Transverse colon (tissue), 4 donors: ENCODE measurements at places on chromosomes 2 and 18. TPM values are rescaled to one million over a fixed set of nuclear protein-coding genes. Genes with fewer than 3 reads are reported as not detected.
A peak's percentile ranks its signal among the peaks of the same experiment; 100 is the strongest.

- H3K4me1 ChIP-seq: peaks cover 26% of the 10 kb centered on the region
These were observed 14.7 kb downstream of the CFLAR start for GRCh38 chr2:201130524-201131186.

DNA sequence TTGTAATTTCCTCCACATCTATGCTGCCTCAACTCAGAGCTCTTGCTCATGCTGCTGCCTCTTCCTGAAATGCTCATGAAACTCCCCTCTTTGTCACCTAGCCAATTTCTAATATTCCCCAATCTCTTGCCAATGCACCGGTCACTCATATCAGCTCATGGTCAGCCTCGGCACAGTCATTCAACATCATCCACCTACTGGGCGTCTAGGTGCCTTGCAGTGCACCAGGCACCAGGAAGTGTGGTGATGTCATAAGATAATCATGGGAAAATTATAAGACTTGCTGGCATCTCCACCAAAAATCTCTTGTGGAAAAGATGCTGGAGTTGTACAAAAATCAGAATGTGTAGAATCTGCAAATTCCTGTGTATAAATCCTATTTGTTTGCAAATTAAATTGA is 52.6 kb upstream of the RAB27B start:
- H3K4me1 ChIP-seq: peaks cover 31% of the 10 kb centered on the region
- no peaks in the 10 kb centered on the region for H3K36me3 ChIP-seq
- no peak for DNase-seq
- H3K27ac ChIP-seq: peak overlapping the region; percentile 23
- H3K27me3 ChIP-seq: no peaks in the 10 kb centered on the region
- no peak overlapping the region for H3K4me3 ChIP-seq

DNA sequence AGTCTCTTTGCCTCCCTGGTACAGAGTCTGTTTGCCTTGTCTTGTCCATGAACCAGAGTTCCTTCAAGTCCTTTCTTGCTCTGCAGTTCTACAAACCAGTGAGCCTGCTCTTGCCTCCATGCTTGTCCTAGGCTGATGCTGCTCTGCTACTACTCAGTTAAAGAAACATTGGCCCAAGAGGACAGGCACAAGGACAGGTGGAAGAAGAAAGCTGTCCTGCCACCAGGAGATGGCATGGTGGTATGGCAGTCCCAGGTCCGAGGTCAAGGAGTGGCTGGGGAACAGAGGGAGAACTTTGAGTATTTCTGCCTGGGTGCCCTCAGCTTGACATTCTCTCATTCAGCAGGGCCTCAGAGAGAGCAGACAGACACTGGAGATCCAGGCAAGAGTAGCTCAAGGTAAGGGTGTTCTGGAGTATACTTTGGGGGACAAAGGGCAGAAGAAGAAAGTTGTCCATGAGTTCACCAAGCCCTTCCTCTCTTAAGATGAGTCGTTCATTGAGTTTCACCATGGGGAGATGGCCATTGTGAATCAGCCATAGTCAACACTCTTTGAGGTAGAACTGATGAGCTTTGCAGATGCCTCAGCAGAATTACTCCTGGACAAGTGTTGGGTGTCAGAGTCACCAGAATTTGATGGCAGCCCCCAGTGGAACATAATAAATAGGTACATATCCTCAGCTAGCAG is 20.4 kb downstream of the TTC32 start:
- DNase-seq: no peak
- H3K4me3 ChIP-seq: no peak overlapping the region
- no peaks in the 10 kb centered on the region for H3K4me1 ChIP-seq

GRCh38 chr2:162908567-162908966 is 70.0 kb upstream of the KCNH7 start:
- H3K27ac ChIP-seq: no peak overlapping the region
- no peaks in the 10 kb centered on the region for H3K36me3 ChIP-seq
- no peaks in the 10 kb centered on the region for H3K4me1 ChIP-seq
- no peaks in the 10 kb centered on the region for H3K27me3 ChIP-seq

- H3K27me3 ChIP-seq: no peaks in the 10 kb centered on the region
- no peak overlapping the region for H3K27ac ChIP-seq
- no peaks in the 10 kb centered on the region for H3K36me3 ChIP-seq
- no peak overlapping the region for H3K4me3 ChIP-seq
- H3K4me1 ChIP-seq: no peaks in the 10 kb centered on the region
These were observed 258.9 kb upstream of the FBXO11 start for GRCh38 chr2:48165070-48165753.

- H3K27ac ChIP-seq: peak overlapping the region; percentile 78
- no peak for DNase-seq
- no peaks in the 10 kb centered on the region for H3K36me3 ChIP-seq
- no peak overlapping the region for H3K4me3 ChIP-seq
These were observed 44.7 kb upstream of the DSC1 start for GRCh38 chr18:31207391-31207790.

DNA sequence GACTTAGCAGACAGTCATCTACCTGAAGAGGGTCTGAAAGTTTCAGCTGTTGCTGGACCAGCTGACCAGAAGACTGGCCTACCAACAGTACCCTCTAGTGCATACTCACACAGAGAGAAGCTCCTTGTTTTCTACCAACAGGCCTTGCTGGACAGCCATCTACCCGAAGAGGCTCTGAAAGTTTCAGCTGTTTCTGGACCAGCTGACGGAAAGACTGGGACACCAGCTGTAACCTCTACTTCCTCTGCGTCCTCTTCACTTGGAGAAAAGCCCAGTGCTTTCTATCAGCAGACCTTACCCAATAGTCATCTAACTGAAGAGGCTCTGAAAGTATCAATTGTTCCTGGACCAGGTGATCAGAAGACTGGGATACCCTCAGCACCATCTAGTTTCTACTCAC is 63.2 kb downstream of the ALMS1 start:
- no peaks in the 10 kb centered on the region for H3K27me3 ChIP-seq
- no peaks in the 10 kb centered on the region for H3K4me1 ChIP-seq
- no peak for DNase-seq
- no peak overlapping the region for H3K4me3 ChIP-seq

- DNase-seq: no peak
- no peaks in the 10 kb centered on the region for H3K27me3 ChIP-seq
- H3K36me3 ChIP-seq: no peaks in the 10 kb centered on the region
- H3K4me3 ChIP-seq: no peak overlapping the region
- no peak overlapping the region for H3K27ac ChIP-seq
- peaks cover 6% of the 10 kb centered on the region for H3K4me1 ChIP-seq
These were observed 83.2 kb downstream of the DDX1 start for GRCh38 chr2:15674637-15675455.

DNA sequence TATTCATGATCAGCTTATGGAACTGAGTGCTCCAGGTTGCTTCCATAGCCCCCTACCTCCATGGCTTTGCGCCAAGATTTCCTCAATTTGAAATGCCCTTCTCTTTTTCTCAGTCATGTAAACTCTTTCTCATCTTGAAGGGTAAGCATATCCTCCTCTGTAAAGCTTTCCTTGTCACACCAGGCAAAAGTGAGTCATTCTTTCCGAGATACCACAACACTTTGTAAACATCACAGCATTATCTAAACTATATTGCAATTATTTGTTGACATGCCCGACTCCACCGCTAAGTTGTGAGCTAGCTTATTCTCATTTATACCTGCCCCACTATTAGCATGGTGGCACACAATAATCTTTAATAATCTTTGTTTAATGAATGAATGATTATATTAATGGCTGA is 419.5 kb upstream of the CHST9 start:
- no peaks in the 10 kb centered on the region for H3K27me3 ChIP-seq
- no peaks in the 10 kb centered on the region for H3K4me1 ChIP-seq
- no peak overlapping the region for H3K4me3 ChIP-seq
- no peak overlapping the region for H3K27ac ChIP-seq

DNA sequence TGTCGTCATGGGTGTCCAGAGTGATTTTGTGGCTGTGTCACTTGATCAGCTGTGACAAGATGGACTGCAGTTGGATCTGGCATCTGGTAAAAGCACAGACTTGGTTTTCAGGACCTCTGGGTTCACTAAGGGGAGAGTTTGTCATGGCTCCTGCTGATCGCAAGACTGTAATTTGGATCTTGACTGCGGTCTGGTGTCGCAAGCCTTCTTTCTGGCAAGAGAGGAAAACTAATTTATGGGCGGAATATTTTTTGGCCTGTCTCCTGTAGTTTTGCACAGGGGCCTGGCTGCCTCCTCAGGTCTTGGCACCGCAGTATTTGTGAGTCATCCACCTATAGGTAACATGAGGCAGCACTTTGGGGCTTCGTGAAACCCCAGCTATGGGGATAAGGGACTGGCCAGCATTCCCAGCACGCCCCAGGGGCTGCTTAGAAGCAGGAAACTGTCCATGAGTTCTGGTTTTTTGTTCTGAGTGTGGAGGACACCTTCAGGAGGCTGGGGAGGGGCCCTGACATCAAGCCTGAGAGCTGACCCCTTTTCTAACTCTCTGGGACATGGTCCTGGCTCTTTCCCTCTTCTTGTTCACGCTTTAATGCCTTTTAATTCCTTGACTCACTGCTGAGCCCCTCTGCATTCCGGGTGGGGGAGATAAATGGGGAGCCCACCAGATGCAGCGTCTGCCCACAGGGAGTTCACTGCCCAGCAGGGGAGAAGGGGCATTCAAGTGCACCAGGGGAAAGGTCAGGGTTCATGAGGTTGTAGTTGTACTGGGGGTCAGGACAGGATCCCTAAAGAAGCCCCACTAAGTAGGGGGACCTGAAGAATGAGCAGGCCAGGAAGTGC is 12.2 kb downstream of the SH3BP4 start:
- no peaks in the 10 kb centered on the region for H3K36me3 ChIP-seq
- no peak overlapping the region for H3K27ac ChIP-seq
- no peak for DNase-seq
- no peak overlapping the region for H3K4me3 ChIP-seq
- no peaks in the 10 kb centered on the region for H3K4me1 ChIP-seq

GRCh38 chr2:26917135-26917836 is 53.2 kb upstream of the MAPRE3 start:
- H3K36me3 ChIP-seq: no peaks in the 10 kb centered on the region
- H3K4me1 ChIP-seq: no peaks in the 10 kb centered on the region
- H3K27ac ChIP-seq: no peak overlapping the region
- no peak for DNase-seq
- H3K4me3 ChIP-seq: no peak overlapping the region

DNA sequence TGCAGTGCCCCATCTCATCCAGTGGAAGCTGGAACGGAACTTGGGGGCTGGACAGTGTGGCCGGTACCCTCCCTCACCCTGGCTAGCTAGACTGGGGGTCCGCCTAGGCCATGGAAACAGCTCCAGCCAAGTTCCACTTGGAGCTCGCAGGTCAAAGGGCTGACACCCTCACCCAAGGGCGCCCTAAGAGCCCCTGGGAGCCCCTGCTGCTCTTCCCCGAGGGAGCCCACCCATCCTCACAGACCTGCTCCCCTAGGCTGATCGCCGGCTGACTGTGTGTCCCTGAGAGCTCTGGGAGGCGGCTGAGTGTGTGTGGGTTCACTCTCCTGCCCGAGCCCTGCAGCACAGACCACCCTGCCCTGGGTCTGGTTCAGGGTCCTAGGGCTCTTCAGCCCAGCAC is 118.2 kb upstream of the OTOS start:
- peak overlapping the region; percentile 51 for H3K27ac ChIP-seq
- H3K4me3 ChIP-seq: no peak overlapping the region
- no peak for DNase-seq

GRCh38 chr2:122531290-122532071 is 776.0 kb downstream of the TSN start:
- no peaks in the 10 kb centered on the region for H3K36me3 ChIP-seq
- no peaks in the 10 kb centered on the region for H3K27me3 ChIP-seq
- H3K4me3 ChIP-seq: no peak overlapping the region

DNA sequence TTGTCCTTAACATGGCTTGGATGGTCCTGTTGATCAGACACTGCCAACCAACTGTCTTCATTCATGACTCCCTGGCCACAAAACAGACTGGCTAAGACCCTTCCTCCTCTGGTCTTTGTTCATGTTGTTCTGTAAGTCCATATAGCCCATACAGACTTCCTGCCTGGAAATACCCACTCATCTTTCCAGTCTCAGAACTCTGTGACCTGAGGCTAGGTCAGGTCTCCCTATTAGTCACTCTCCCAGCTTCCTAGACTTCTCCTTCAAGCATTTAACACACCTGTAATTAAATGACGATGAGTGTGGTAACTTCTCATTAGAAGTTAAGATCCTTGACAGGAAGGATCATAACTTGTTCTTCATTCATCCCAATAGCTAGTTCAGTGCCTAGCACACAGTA is 56.3 kb downstream of the CCDC93 start:
- no peak for DNase-seq
- H3K4me1 ChIP-seq: peaks cover 8% of the 10 kb centered on the region
- H3K27ac ChIP-seq: no peak overlapping the region
- no peaks in the 10 kb centered on the region for H3K27me3 ChIP-seq

DNA sequence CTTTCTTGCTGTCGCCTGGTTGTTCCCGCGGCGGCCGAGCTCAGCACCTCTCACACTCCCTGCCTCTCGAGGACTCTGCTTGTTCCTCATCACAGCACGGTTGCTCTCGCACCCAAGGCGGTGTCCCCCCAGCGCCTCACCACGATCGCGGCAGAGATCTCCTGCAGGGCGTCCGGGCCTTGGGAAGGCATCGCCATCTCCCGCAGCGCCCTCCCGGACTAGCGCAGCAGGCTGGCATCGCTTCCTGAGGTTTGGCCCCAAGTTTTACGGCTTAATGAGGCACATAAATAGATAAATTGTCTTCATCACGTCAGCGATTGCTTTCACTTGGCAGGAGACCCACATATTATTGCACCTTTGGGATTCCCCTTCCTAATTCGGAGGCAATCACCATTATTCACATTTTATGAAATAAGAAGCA is 125.4 kb downstream of the RGPD3 start:
- peak overlapping the region; percentile 10 for H3K4me3 ChIP-seq
- peaks cover 19% of the 10 kb centered on the region for H3K27me3 ChIP-seq
- DNase-seq: peak; percentile 66
- H3K4me1 ChIP-seq: peaks cover 7% of the 10 kb centered on the region
- H3K36me3 ChIP-seq: no peaks in the 10 kb centered on the region

- no peaks in the 10 kb centered on the region for H3K4me1 ChIP-seq
- no peaks in the 10 kb centered on the region for H3K36me3 ChIP-seq
- H3K27ac ChIP-seq: no peak overlapping the region
- DNase-seq: no peak
These were observed 612.4 kb downstream of the FBXO15 start for GRCh38 chr18:73535189-73535588.

DNA sequence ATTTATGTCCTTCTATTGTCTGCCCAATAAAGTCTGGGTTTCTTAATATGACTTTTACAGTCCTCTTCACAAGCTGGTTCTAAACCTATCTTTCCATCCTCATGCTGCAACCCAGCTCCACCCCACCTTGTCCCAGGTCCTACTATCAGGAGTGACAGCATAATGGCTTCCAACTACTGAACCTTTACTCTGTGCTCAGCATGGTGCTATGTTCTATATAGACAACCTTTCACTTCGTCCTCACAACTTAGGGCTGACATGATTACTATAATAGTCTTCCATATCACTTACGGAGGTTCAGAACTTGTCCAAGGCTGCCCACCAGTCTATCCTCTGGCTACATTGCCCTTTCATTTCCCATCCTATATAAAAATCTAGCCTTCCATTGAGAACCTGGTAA is 256.8 kb downstream of the ALK start:
- DNase-seq: no peak
- no peak overlapping the region for H3K4me3 ChIP-seq
- no peaks in the 10 kb centered on the region for H3K36me3 ChIP-seq
- H3K27me3 ChIP-seq: no peaks in the 10 kb centered on the region
- H3K4me1 ChIP-seq: no peaks in the 10 kb centered on the region

CTNNA2 gene
- 0.40 TPM for total RNA-seq

LYPD6 gene
- total RNA-seq: 3.0 TPM

PLCL1 gene
- 7.1 TPM for total RNA-seq

GREB1 gene
- total RNA-seq: 0.20 TPM

CYP27C1 gene
- 0.20 TPM for total RNA-seq

RBM45 gene
- 6.4 TPM for total RNA-seq

TTR gene
- total RNA-seq: not detected

CRACDL gene
- 15.1 TPM for total RNA-seq

LINC00305 gene
- not detected for total RNA-seq

CDH2 gene
- 0.20 TPM for total RNA-seq

TMEM87B gene
- total RNA-seq: 64.0 TPM

TGFA gene
- total RNA-seq: 51.3 TPM
